ENCODE measurements at places on chromosomes 1 and 21. TPM values are rescaled to one million over a fixed set of nuclear protein-coding genes. Genes with fewer than 3 reads are reported as not detected.

Gene OR2L8
- total RNA-seq: not detected

Gene IGSF9
- not detected for total RNA-seq

Gene DCST1
- total RNA-seq: not detected

Gene NEGR1
- 0.22 TPM for total RNA-seq

Gene CNIH3
- total RNA-seq: 1.8 TPM

Gene PPIAL4G
- not detected for total RNA-seq

Gene PDZK1IP1
- not detected for total RNA-seq

Gene PRR9
- not detected for total RNA-seq

Gene B3GALT5
- total RNA-seq: not detected

Gene NHLH2
- total RNA-seq: not detected

Gene TMPRSS2
- not detected for total RNA-seq

Gene PIP5K1A
- total RNA-seq: 40.1 TPM

Gene OPTC
- total RNA-seq: not detected

Gene TSACC
- 0.09 TPM for total RNA-seq

Gene ZBTB48
- total RNA-seq: 15.0 TPM

Gene ALX3
- total RNA-seq: not detected

Gene NR1I3
- total RNA-seq: not detected

Gene PTAFR
- 0.09 TPM for total RNA-seq

Gene SCCPDH
- 54.9 TPM for total RNA-seq

Gene CDA
- total RNA-seq: 0.43 TPM

Gene PEX19
- 32.2 TPM for total RNA-seq
